ENCODE measurements at places on chromosomes 13 and 19.

GRCh38 chr13:86932776-86933334 lies 738.3 kb upstream of the SLITRK5 start:
- DNase-seq = no peak

GRCh38 chr19:7575434-7576040 lies 20.1 kb upstream of the CAMSAP3 start:
- DNase-seq = no peak

DNA sequence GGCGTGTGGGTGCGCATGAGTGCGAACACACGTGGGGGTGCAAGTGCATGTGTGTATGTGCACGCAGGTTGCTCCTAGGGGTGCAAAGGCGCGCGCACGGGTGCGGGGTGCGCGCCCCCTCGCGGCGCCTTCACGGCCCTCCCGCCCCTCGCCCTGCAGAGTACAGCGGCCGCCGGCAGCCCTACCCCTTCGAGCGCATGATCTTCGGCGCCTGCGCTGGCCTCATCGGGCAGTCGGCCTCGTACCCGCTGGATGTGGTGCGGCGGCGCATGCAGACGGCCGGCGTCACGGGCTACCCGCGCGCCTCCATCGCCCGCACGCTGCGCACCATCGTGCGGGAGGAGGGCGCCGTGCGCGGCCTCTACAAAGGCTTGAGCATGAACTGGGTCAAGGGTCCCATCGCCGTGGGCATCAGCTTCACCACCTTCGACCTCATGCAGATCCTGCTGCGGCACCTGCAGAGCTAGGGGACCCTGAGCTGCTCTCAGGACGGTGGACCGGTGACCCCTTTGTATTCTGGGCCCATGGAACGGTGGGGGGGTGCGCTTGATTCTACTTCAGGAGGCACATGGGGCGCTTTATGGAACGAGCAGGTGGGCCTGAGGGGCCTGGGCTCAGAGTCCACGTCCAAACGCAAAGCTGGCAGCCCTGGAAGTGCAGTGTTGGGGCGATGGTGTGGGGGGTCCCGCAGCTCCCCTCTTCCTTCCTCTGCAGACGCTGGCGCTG lies 27.7 kb downstream of the TMEM161A start:
- no peak for DNase-seq

GRCh38 chr13:80173224-80173623 lies 167.7 kb downstream of the SPRY2 start:
- no peak for DNase-seq

- no peak for DNase-seq
Measured at GRCh38 chr19:11856596-11857250, 8.2 kb downstream of the ZNF439 start.

DNA sequence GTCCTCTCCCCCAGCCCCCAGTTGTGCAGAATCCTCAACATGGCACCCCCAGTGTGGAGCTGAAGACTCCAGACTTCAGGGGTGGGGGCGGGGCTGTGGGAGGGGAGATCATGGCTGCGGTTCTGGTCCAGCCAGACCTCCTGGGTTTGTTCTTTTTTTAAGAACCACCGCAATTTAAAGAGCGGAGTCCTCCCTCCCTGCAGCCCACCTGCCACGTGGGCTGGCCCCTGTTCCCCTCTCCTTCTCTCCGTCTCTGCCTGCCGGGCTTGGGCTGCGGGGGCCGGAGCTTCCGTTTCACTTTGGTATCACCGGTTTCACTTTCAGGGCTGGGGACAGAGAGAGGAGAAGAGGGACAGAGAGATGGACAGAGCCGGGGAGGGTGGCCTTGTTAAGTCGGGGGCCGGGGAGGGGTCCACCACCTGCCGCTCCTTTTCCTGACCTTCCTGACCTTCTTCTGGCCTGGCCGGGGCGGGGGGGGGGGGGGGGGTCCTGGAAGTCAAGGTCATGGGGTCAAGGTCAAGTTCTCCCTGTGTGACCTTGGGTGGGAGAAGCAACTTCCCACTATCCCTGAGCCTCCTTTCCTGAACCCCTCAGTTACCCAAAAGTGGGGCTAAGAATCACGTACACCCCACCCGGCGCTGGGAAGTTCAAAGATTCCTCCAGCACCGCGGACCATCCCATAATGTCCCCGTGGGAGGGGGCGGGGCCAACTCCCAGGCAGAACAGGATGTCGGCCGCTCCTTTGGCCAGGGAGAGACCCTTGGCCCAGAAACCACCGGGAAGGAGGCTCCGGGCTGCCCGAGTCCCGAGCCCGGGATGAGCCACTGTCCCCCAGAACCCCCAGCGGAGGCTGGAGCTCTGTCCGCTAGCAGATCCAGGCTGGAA lies 11.3 kb upstream of the ZBTB7A start:
- DNase-seq = no peak
